Sigmoid colon (tissue), 7 donors: ENCODE measurements at places on chromosomes 16 and 17. TPM values are rescaled to one million over a fixed set of nuclear protein-coding genes. Genes with fewer than 3 reads are reported as not detected.

DNA sequence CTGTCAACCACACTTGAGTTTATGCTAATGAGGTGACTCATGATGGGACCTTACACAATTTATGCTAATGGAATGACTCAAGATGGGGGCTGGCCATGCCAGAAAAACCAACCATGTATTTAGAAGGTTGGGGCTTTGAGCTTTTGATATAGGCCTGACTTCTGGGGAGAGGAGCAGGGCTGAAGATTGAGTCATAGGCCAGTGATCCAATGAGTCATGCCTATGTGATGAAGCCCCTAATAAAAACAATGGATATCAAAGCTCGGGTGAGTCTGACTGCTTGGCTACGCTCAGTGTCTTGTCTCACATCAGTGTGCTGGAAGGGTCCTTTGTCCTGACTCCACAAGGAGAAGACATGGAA lies 7.3 kb downstream of the MFSD6L start:
- no peak for DNase-seq

- no peak for DNase-seq
Observed at GRCh38 chr17:5127910-5128309, 12.1 kb downstream of the USP6 start.

DNA sequence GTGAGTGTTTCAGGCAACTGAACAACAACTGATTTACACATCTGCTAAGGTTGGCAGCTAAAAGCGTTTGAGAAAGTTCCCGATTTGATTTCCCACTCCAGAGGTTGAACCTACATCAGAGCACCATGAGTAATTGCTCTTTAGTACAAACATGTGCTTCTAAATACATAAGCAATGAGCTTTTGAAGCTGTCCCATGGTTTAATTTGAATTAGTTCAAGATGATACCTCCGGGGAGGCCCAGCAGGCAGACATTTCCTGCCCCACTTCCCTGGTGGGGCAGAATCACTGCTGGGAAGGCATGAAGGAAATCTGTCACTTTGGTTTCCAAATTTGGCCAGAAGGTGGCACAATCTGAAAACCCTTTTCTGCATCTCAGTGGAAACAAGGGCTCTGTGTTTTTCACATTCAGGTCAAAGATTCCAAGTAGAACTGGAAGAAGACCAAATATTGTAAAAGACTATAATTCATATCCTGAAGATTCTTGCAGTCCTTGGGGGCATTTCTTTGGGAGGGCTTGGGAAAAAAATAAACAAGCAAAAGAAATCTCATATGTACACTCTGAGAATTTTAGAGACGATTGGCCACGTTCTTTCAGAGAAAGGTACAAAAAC lies 176.2 kb upstream of the FAM20A start:
- DNase-seq, result peak; percentile 77

DNA sequence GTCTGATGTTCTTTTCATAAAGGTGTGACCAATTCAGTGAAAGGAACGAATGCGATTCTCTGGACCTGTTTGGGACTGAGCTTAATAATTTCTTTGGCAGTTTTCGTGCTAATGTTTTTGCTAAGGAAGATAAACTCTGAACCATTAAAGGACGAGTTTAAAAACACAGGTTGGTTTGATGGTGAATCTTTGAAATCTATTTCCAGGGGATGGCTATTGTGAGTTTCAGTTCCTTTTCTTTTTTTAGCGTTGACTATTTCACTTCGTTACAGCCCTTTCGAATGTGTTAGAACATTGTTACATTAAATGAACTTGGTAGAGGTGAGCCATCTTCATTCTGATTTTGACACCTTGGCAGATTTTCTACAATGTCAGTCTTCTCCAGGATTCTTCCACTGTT lies 1.2 kb downstream of the TNFRSF17 start:
- no peak for DNase-seq

GRCh38 chr17:61926826-61927207 lies 965 bp downstream of the INTS2 start:
- DNase-seq, result no peak

- no peak for DNase-seq
Observed at GRCh38 chr16:57998486-57998885, 2.0 kb downstream of the ZNF319 start.

- DNase-seq, result no peak
Observed at GRCh38 chr16:10752843-10753523, 9.3 kb downstream of the NUBP1 start.

DNA sequence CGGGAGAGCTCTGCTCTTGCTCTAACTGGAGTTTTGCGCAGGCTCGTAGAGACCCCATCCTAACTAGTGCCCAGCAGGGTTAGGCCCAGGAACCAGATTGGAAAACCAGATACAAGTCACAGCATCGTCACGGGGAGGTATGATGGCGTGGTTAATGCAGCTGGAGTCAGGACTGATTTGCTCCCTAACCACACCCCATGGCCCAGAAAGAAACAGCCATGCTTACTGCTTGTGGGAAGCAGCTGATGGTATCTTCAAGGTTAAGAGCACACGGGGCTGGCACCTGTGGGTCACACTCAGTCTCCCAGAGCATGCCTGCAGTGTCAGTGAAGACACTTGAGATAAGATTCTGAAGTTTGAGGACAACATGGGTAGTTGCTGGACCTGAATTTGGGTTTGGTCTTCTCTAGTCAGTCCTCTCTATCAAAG lies 60.2 kb downstream of the WIPI1 start:
- no peak for DNase-seq

DNA sequence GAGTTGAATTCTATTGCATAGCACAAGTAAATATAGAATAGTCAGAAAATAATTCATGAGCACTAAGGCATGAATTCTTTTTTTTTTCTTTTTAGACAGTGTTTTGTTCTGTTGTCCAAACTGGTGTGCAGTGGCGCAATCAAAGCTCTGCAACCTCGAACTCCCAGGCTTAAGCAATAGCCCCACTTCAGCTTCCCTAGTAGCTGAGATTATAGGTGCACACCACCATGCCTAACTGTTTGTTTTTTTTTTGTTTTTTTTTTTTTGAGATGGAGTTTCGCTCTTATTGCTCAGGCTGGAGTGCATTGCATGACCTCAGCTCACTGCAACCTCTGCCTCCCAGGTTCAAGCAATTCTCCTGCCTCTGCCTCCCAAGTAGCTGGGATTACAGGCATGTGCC lies 16.6 kb downstream of the TUBD1 start:
- peak; percentile 35 for DNase-seq

DNA sequence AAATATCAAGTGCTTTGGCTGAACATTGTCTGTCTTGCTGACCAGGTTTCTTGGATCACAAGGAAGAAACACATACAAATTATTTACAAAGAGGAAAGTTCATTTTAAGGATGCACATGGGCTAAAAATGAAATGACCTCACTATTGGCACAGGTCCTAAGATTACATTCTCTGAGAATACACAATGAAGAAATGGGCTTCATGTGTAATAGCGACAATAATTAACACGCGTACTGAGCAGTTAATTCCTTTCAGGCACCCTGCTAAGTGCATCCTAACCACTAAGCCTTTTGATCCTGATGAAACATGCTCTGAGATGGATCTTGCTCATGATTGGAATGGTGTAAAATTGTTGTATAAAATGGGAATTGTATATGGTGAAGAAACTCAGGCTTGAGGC lies 429.0 kb downstream of the HS3ST4 start:
- DNase-seq, result no peak

- DNase-seq, result peak; percentile 75
Observed at GRCh38 chr16:23124315-23124714, 24.9 kb downstream of the USP31 start.

DNA sequence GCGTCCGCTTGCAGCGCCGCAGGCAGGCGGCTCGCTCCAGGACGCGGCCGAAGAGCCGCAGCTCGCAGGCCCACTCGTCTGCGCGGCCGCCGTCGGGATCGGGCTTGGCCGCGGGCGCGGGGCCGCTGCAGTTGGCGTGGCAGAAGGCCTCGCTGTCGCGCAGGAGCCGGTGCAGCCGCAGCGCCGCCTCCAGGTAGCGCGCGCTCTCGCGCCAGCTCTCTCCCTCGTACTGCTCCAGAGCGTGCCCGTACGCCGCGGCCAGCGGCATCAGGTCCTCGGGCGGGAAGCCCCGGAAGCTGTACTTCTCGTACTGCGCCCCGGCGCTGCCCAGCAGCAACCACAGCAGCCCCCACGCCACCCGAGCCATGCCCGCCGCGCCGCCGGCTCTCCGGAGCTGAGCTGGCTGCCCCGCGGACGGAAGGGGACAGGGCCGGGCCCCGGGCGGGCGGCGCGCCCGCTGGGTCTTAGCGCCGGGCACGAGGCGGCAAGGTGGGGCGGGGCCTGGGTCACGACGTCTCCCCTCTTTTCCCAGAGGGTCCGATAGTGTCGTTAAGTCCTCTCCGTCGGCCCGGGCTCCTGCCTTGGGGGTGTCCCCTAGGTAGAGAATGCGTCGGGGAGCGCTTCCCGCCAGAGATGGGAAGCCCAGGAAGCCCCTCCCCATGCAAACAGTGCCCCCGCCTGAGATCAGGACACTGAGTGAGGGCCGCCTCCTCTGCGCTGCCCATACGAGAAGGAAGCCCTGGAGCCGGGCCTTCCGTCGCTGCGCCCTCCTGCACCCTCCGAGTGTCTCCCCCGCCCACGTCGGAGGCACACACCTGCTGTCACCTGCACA lies at the start of gene P3H4:
P3H4 (minus strand) TSS at position 401 of the 832 bp plus-strand sequence; CDS start at position 367, 34 bp downstream.
- DNase-seq, result peak; percentile 90

DNA sequence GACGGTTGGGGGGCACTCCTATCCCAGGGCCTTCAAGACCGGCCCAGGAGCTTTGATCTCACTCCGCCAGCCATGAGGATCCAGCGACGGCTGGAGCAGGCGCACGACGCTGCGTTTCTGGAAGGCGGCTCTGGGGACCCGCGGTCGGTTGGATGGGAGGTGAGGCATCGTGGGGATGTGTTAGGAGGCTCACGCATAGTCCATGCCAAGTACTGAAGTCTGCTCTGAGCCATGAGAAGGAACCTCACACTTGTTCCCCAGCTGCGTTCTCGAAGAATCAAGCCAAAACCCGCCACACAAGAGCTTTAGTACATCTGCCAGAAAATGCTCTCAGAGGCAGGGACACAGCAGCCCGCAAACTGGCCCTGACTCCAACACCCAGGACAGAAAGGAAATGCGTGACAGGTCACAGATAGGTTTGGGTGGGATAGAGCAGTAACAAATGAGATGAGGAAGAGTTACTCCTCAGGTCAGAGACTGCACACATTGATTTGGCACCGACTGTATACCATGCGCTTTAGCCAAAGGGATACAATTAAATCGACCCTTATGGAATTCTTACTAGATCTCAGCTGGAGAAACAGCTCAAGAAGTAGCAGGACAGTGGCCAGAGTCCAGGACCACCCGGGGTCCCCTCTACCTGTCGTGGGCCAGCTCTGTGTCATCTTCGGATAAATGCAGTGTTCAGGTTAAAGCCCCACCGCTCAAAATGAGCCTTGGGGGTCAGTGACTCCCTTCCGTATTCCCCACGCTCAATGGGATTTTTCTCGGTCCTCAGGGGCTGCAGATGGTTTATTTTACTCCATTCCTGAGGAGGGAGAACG lies 6.7 kb upstream of the GSG1L start:
- DNase-seq, result no peak

GRCh38 chr17:73278465-73279453 lies 17.1 kb upstream of the CPSF4L start:
- peak; percentile 80 for DNase-seq

DNA sequence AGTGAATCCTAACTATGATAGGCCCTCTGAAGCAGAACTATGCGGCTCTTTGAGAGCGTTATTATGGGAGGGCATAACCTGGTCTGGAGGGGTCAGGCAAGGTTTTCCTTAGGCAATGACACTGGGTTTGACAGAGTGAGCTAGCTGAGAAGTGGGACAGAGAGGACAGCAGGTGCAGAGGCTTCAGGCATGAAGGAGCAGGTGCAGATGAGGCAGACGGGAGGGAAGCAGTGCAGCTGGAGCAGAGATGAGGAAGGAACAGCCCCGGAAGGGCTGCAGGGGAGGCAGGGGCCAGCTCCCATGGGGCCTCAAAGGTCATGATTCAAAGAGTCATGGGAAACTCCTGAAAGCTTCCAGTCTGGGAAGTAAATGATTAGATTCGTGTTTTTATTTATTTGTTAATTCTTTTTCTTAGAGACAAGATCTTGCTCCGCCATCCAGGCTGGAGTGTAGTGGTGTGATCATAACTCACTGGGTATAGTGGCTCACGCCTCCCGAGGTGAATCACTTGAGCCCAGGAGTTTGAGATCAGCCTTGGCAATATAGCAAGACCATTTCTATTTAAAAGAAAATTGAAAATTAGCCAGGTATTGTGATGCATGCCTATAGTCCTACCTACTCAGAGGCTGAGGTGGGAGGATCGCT lies 5.4 kb downstream of the MARCHF10 start:
- DNase-seq, result no peak

DNA sequence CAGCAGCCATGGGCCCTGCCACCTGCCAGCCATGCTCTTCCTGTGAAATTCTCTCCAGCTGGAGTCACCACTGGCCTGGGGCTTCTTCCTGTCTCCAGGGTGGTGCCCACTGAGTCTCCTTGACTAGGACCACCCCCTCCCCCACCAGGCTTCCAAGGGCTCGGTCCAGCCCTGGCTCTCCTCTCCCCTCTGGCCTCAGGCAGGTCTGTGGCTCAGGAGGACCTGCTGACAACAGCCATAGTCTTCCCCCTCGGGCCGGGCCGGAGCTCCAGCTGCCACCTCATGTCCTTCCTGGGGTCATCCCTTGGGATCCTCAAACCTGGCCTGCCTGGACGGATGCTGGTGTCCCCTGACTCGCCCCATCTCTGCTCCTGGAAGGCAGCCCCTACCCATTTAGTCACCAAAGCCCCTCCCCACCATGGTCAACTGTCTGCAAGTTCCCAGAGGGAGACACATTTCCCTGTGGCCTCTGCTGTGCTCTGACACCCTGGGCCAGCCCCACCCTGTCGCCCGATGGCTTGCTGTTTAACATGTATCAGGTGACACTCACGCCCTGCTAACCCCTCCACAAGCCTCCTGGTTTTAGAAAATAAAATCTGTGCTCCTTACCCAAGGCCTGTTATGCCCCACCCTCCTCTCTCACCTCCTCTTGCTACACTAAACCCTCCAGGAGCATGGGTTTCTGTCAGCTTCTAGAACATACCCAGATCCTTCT lies 186.2 kb downstream of the RBFOX3 start:
- DNase-seq, result no peak

DNA sequence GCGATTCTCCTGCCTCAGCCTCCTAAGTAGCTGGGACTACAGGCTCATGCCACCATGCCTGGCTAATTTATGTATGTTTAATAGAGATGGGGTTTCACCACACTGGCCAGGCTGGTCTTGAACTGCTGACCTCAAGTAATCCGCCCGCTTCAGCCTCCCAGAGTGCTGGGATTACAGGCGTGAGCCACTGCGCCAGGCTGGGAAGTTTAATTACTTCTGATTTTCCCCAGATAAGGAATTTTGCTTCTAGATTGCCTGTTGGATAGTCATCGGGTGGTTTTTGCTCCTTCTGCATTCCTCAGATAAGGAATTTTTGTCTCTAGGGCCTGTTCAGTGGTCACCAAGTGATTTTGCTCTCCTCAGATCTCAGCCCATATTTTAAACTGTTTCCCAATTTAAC lies 112.5 kb downstream of the MAP2K4 start:
- DNase-seq, result no peak

GRCh38 chr17:8806926-8807550 lies 7.9 kb upstream of the MFSD6L start:
- no peak for DNase-seq

GRCh38 chr17:4110152-4110551 lies 32.7 kb downstream of the ZZEF1 start:
- DNase-seq, result no peak

Gene TNP2
- total RNA-seq, result not detected

Gene ABCC11
- not detected for total RNA-seq

Gene TEX14
- total RNA-seq, result 0.28 TPM

Gene SLC5A11
- total RNA-seq, result not detected

Gene ZNF423
- 3.6 TPM for total RNA-seq

Gene PIRT
- 3.1 TPM for total RNA-seq

Gene GAN
- 12.5 TPM for total RNA-seq

Gene MPV17L
- 13.9 TPM for total RNA-seq

Gene DHRS7C
- not detected for total RNA-seq

Gene SF3B3
- total RNA-seq, result 41.9 TPM

Gene TMEM186
- total RNA-seq, result 1.9 TPM

Gene GRB7
- not detected for total RNA-seq
